ENCODE measurements at places on chromosomes 2 and 18.

DNA sequence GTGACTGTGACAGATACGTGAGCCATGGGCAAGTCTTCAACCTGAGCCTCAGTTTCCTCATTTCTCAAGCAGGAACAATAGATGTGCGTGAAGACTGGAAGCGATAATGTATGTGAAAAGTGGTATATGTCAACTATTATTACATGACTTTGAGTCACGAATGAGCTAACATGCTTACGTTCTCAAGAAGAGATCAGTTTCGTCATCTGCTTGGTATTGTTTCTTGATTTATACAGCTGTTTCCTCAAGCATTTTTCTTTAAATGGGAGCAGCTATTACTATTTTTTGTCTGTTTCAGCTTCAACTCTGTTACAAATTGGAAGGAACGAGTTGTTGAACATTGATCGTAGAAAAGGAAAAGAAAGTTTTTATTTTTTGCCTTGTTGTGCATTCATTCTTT lies 48.5 kb upstream of the THOC1 start:
- no peak for DNase-seq

DNA sequence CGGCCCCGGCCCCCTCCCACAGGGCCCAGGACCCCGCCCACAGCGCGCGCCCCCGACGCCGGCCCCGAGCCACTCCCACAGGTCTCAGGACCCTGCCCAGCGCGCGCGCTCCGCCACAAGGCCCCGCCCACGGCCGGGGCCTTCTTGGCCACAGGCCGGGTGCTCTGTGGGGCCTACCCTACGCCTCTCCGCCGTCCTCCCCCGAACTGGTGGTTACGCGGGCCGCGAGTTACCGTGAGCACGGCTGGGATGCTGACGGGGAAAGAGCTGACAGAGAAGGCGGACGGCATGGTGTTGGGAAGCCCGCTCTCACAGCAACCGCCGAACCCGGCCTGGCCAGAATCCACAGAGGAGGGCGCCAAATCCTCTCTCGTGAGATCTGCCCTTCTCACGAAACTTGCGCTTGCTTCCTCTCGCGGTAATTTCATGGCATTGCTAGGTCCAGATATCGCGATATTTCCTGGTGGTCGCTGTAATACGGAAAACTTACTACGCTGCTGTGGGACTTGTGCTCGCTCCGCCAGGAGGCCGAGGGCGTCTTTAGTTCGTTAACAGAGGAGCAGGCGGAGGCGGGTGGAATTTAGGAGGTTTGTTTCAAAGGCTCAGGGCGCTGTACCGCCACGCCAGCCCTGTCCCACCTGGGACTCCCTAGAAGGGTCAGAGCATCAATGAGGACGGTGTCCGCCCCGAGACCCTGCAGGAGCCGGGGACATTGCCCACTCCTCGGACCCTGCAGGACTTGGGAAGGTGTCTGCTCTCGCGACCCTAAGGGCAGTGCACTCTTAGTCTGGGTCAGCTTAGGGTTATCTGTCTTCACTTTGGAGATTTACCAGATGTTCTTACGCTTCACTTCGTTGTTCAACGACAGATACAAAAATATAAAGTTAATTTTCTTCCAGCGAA lies at the start of gene TMEM18:
Gene TMEM18 (minus strand): TSS at position 351 of the 903 bp plus-strand sequence. CDS start 61 bp downstream, at position 290.
- peak; percentile 89 for DNase-seq

DNA sequence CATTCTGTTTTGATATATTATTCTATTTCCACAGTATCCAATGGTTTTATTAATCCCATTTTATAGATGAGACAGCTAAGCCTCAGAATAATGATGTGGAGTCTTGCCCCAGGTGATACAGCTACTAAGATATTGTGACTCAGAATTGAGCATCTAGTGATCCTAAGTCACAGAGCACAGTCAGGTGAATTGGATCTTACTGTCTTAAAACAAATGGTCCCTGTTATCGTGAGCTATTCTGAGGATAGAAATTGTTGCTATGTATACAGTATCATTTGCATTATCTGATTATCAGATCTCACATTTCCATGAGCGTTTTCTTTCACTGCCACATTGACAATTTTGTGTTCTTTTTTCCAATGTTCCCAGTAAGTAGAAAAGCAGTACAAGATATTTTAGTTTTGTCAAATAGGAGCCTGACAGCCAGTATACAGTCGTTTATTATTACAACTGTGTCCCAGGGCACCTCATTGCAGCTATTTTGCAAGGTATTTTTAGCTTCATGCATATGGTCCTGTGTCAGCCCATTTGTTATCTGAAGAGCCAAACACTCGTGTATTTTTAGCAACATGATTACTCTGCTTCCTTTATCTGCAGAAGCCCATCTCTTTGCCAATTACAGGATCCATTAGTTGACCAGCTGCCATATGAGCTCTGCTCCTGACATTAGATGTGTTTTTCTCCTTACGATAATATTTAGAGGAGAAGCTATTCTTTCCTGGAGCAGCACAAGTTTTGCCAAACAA lies 25.1 kb upstream of the SGPP2 start:
- no peak for DNase-seq

- DNase-seq, result no peak
Observed at GRCh38 chr2:240095556-240096523, 40.3 kb downstream of the COPS9 start.

DNA sequence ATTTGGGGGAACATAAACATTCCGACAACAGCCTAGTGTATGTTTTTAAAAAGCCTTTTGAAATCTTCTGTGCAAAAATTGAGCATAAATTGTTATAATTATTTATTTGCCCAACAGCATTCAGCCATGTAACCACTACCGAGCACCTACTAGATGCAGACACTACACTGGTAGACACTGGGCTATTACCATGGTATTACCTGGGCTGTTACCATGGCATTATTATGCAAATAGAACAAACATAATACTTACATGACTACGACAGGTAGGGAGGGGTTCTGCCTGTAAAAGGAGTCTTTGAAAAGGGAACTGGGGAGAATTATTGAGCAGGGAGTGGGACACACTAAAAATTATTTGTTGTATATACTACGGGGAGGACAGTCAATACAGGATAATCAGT lies 116.4 kb downstream of the MREG start:
- no peak for DNase-seq

GRCh38 chr2:27182346-27182745 lies 29.5 kb upstream of the ATRAID start:
- DNase-seq, result no peak

DNA sequence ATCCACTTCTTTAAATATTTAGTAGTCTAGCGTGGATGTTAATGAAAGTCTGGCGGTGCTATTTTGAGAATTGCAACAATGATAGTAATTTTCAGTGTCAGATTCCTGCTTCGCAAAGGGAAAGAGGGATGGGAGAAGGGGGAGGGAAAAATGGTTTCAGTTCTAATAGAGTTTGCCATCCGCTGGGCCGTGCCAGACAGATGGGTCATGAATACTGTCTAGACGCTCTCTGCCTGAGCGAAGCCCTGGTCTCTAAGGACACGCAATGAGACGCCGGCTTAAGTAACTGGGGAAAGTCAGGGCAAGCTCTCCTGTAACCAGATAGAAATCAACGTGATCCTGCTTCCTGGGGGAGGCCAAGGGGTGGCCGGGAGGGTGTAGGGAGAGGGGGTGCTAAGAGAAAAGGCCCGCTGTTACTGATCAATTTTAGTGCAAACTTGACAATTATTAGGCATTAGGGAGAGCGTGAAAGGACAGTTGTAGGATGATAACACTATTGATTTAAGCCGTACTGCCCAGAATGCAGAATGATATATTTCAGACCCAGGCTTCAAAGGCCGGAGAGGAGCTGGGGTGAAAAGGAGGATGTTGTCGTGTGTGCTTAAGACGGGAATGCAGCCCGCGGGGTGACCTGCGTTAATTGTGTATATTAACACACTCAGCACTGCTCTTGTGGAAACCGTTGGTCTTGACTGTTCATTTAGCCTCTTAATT lies 229.2 kb downstream of the LDLRAD4 start:
- DNase-seq, result no peak

GRCh38 chr18:26863921-26864497 lies 1.5 kb downstream of the AQP4 start:
- no peak for DNase-seq

- DNase-seq, result no peak
Observed at GRCh38 chr2:186103276-186103675, 364.7 kb downstream of the FSIP2 start.

- DNase-seq, result no peak
Observed at GRCh38 chr2:227152093-227152766, 11.8 kb downstream of the COL4A4 start.

GRCh38 chr2:39615675-39616074 lies 50.0 kb upstream of the TMEM178A start:
- no peak for DNase-seq

- DNase-seq, result no peak
Observed at GRCh38 chr18:80009661-80010550, 21.5 kb upstream of the TXNL4A start.

DNA sequence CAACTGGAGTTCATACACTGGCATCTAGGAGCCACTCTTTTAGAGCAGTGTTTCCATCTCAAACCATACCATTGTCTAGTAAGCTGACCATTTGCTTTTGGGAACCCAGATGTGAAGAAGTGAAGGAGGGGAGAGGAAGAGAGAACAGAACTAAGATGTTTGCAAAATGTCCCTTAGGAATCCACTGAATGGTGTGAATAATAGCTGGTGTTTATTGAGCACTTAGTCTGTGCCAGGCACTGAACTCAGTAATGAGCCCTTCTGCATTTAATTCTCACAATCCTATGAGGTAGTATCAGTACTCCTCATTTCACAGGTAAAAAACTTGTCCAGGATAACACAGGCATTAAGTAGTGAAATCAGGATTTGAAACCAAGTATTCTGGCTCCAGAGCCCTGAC lies 23.5 kb downstream of the LMAN2L start:
- no peak for DNase-seq

DNA sequence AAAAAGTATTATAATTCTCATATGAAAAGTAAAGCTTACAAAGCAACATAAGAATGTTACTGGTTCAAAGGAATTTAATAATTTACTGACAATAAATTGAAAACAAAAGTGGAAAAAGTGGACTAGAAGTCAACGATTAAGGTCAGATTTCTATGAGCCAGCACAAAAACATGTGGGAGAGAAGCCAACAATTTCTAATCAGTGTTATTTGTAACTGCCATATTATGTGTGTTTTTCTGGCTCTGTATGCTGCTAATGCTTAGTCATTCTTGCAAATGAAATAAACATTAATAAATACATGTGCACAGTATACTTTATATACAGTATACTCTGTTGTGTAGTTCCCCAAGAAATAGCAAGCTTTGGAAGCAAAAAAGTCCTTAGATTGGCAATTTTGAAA lies 301.3 kb upstream of the RGPD4 start:
- no peak for DNase-seq

GRCh38 chr2:26645762-26646161 lies 4.6 kb upstream of the CIB4 start:
- DNase-seq, result no peak

GRCh38 chr2:75476761-75477160 lies 84.0 kb downstream of the EVA1A start:
- DNase-seq, result no peak

GRCh38 chr2:150517951-150518680 lies 30.6 kb upstream of the RND3 start:
- no peak for DNase-seq

DNA sequence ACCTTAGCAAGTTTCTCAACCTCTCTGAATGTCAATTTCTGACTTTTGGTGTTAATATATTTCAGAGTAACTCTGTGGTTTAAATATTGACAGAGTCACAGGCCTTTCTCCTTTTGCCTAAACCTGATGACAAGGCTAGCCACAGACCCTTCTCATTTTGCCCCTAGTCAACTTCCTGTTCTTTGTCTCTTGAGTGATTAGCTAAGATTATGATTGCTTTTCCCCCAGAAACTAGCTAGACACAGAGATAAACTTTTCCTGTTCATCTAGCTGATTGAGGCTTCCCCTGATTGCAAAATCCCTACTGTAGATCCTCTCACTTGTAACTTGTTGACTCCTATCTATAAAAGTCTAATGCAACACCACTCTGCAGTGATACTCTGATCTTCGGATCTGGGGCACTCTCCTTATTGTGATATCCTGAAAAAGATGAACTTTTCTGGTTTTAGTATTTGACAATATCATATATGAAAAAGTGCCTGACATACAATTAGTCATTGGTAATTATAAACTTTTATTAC lies 241.4 kb downstream of the ZNF385B start:
- DNase-seq, result no peak

DNA sequence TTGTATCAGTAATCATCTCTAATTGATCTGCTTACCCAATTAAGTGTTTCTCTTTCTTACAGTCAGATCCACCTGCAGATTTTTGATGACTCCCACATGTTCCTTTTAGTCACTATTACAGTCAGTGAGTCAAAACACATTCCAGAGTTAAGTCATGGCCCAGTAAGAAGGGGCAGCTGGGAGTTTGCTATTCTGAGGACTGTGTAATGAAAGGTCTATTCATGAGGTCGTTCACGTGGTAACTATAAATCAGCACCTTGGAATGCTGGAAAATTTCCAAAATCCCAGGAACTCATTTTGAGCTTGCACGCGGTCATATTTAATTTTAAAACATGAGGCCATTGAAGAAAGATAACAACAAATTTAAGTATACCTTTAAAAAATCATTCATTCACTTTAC lies 252.5 kb downstream of the XIRP2 start:
- DNase-seq, result no peak
